Skin of body (tissue), 3 donors: ENCODE measurements at places on chromosomes 7 and 10. TPM values are rescaled to one million over a fixed set of nuclear protein-coding genes. Genes with fewer than 3 reads are reported as not detected.
A peak's percentile ranks its signal among the peaks of the same experiment; 100 is the strongest.

GRCh38 chr10:30186371-30186875, 127.0 kb upstream of the JCAD start:
- no peak for DNase-seq

Gene EPHA1
- 16.2 TPM for total RNA-seq

- no peak for DNase-seq
These were observed 12.9 kb upstream of the SORBS1 start for GRCh38 chr10:95573964-95574604.

- peak; percentile 41 for DNase-seq
These were observed 1.3 kb downstream of the FGFR2 start for GRCh38 chr10:121596689-121597503.

Gene EN2
- total RNA-seq: under 0.01 TPM

Gene TMEM229A
- not detected for total RNA-seq

DNA sequence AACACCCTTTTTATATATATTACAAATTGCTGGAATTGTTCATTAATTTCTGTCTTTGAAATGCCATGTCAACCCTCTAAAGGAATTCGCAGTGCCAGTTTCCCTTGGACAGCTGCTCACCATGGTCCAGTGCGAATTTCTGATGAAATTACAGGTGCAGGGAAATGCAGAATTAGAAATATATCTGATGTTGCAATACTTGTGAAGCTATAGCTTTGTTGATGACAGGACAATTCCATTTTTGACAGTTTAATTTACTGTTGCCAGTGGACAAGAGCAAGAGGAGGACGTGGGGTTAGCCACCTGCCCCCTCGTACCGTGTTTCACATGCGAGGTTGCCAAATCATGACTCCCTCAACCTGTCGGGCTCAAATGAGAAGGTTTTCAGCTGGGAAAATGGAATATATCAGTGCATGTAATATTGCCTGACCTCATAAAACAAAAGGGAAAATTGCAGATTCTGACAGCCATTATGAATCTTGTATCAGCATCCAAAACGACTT, 140.6 kb downstream of the MGMT start:
- DNase-seq: no peak

- no peak for DNase-seq
These were observed 586.4 kb downstream of the GATA3 start for GRCh38 chr10:8640878-8641277.

Gene ASB10
- total RNA-seq: 0.69 TPM

DNA sequence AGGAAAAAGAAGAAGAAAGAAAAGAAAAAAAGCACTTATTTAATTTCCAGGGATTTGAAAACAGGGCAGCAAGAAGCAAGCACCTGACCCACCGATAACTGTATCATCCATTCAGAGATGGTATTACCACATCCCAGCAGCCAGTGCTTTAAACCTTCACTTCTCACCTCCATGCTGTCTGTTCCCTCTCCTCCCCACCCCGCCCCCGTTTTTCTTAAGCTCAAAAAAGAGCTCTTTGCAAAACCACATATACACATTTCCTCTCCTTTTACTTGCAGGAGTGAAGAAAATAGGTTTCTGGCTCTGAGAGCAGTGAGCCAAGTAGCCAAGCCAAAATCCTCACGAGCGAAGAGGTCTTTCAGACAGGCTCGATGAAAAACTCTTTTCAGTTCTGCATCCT, 2.2 kb downstream of the STOX1 start:
- DNase-seq: no peak

Gene AKR1C2
- total RNA-seq: 4.5 TPM

- DNase-seq: no peak
These were observed 37.0 kb downstream of the HTR5A start for GRCh38 chr7:155107126-155107525.

Gene WAPL
- total RNA-seq: 62.0 TPM

GRCh38 chr7:36090976-36091873, 61.8 kb upstream of the EEPD1 start:
- DNase-seq: no peak

GRCh38 chr7:16465469-16466361, at the start of gene SOSTDC1:
Gene SOSTDC1, minus strand, starts transcription at chr7:16465738. Its CDS starts 70 bp downstream, at chr7:16465668.
- DNase-seq: peak; percentile 74

- DNase-seq: no peak
These were observed 217.8 kb upstream of the SEMA3A start for GRCh38 chr7:84412161-84412969.

GRCh38 chr7:139771001-139771956, 6.5 kb downstream of the HIPK2 start:
- no peak for DNase-seq

Gene SORCS3
- 0.39 TPM for total RNA-seq

DNA sequence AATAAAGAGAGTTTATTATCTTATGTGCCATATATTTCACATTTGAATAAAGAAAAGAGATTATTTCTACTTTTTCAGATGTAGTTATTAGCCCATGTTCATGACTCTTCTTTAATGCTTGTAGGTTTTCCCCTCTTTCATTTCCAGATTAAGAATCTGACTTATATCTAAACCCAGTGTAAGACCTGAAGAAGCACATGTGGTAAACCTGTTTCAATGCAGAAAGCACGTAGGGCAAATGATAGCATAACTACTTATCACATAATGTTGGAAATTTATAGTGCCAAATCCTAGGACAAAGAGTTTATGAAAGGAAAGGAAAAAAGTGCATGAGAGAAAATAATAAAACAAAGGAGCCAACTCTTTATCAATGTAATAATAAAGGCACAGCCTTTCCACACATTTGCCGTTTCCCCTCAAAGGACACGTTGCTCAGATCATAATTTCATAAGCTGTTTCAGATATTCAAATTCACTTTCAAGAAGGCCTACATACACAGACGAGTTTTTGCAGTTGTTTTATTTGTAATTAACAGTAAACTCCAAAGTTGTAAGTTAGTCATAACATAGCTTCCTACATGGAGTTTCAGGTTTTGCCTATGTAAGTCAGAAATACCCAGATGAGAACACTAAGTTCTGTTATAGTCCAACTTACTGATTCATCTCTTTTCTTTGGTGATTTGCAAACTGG, 88.8 kb upstream of the MDFIC start:
- DNase-seq: no peak
